Metanephros (tissue), 2 donors: ENCODE measurements at places on chromosomes 7 and 10. TPM values are rescaled to one million over a fixed set of nuclear protein-coding genes. Genes with fewer than 3 reads are reported as not detected.

The MAP3K8 gene
- 10.8 TPM for total RNA-seq

The CALHM3 gene
- total RNA-seq, result not detected

The GRM3 gene
- 0.18 TPM for total RNA-seq

The FAM131B gene
- 1.9 TPM for total RNA-seq

The PLXNA4 gene
- total RNA-seq, result 13.7 TPM

The PNLIPRP3 gene
- not detected for total RNA-seq

The RASA4B gene
- total RNA-seq, result 18.7 TPM

The AQP1 gene
- 143 TPM for total RNA-seq

The CALN1 gene
- total RNA-seq, result 0.23 TPM

The GNAT3 gene
- total RNA-seq, result not detected

The AKR1D1 gene
- total RNA-seq, result 0.06 TPM

The LLCFC1 gene
- total RNA-seq, result not detected

The CYP3A7 gene
- 0.35 TPM for total RNA-seq

The CYP3A5 gene
- total RNA-seq, result 1.6 TPM

The TAS2R5 gene
- total RNA-seq, result 5.3 TPM

The COL1A2 gene
- total RNA-seq, result 1,434 TPM

The GPR141 gene
- 6.4 TPM for total RNA-seq

The LRRN3 gene
- 3.7 TPM for total RNA-seq

The A1CF gene
- total RNA-seq, result 3.9 TPM

The HOXA11 gene
- 25.5 TPM for total RNA-seq

The ACSM6 gene
- total RNA-seq, result 0.12 TPM

The LRRC17 gene
- total RNA-seq, result 41.7 TPM

The RARRES2 gene
- 68.7 TPM for total RNA-seq

The CCZ1 gene
- total RNA-seq, result 43.0 TPM

The MYL10 gene
- total RNA-seq, result 8.8 TPM

The SLC35B4 gene
- total RNA-seq, result 21.0 TPM

The OLAH gene
- 0.23 TPM for total RNA-seq

The THSD7A gene
- 54.5 TPM for total RNA-seq

The RADIL gene
- 2.5 TPM for total RNA-seq

The GPR15LG gene
- 0.64 TPM for total RNA-seq

The CCDC7 gene
- 20.4 TPM for total RNA-seq

The FAM237B gene
- total RNA-seq, result not detected

The OR2A5 gene
- not detected for total RNA-seq

The CACNA2D1 gene
- 52.7 TPM for total RNA-seq

The GRID1 gene
- total RNA-seq, result 2.7 TPM
